ENCODE measurements at places on chromosomes 6 and 20. TPM values are rescaled to one million over a fixed set of nuclear protein-coding genes. Genes with fewer than 3 reads are reported as not detected.

Gene FAM184A
- polyA plus RNA-seq, result 5.9 TPM

Gene SLC24A3
- 5.5 TPM for polyA plus RNA-seq

Gene BPIFB3
- polyA plus RNA-seq, result not detected

Gene VSTM2L
- polyA plus RNA-seq, result 1.8 TPM

Gene BPIFB2
- not detected for polyA plus RNA-seq

Gene GPSM3
- 9.1 TPM for polyA plus RNA-seq

Gene OVOL2
- 0.54 TPM for polyA plus RNA-seq

Gene TNFRSF6B
- 1.1 TPM for polyA plus RNA-seq

Gene MUCL3
- 0.03 TPM for polyA plus RNA-seq

Gene BACH2
- polyA plus RNA-seq, result 9.0 TPM

Gene BTN1A1
- 0.26 TPM for polyA plus RNA-seq

Gene DCDC2
- polyA plus RNA-seq, result 127 TPM

Gene RIPPLY2
- not detected for polyA plus RNA-seq

Gene CHRNA4
- polyA plus RNA-seq, result 24.5 TPM

Gene GSTA3
- polyA plus RNA-seq, result 0.70 TPM

Gene GNAS-AS1
- polyA plus RNA-seq, result 1.8 TPM

Gene HMGCLL1
- 2.8 TPM for polyA plus RNA-seq

Gene ASIP
- polyA plus RNA-seq, result not detected

Gene FAM217A
- polyA plus RNA-seq, result 3.5 TPM

Gene GTSF1L
- not detected for polyA plus RNA-seq

Gene BCL2L1
- 67.2 TPM for polyA plus RNA-seq

Gene OR2H1
- polyA plus RNA-seq, result not detected

Gene HTR1B
- 0.24 TPM for polyA plus RNA-seq

Gene SMOC2
- polyA plus RNA-seq, result 44.6 TPM

Gene PRDM13
- not detected for polyA plus RNA-seq

Gene EFCAB8
- polyA plus RNA-seq, result 0.20 TPM

Gene USP49
- polyA plus RNA-seq, result 12.0 TPM

Gene PLG
- 10.2 TPM for polyA plus RNA-seq

Gene TINAG
- 22.1 TPM for polyA plus RNA-seq

Gene SCGN
- 0.31 TPM for polyA plus RNA-seq

Gene BEND3
- 3.8 TPM for polyA plus RNA-seq

Gene PTCRA
- 0.47 TPM for polyA plus RNA-seq

Gene C20orf204
- 0.37 TPM for polyA plus RNA-seq

Gene CRYBG1
- 33.3 TPM for polyA plus RNA-seq

Gene SIRPB2
- polyA plus RNA-seq, result 0.88 TPM

Gene ID1
- polyA plus RNA-seq, result 255 TPM

Gene EPHA7
- 44.0 TPM for polyA plus RNA-seq

Gene KCNQ2
- polyA plus RNA-seq, result 8.0 TPM

Gene SLC17A9
- 1.1 TPM for polyA plus RNA-seq

Gene CAP2
- 13.4 TPM for polyA plus RNA-seq

Gene HRH3
- 0.07 TPM for polyA plus RNA-seq

Gene SYCP2
- 8.7 TPM for polyA plus RNA-seq

Gene IL17F
- polyA plus RNA-seq, result not detected

Gene HLA-G
- 3.3 TPM for polyA plus RNA-seq

Gene THEMIS
- not detected for polyA plus RNA-seq

Gene ROS1
- polyA plus RNA-seq, result 0.11 TPM

Gene MOG
- not detected for polyA plus RNA-seq

Gene TSBP1
- not detected for polyA plus RNA-seq

Gene C6orf58
- polyA plus RNA-seq, result 1.1 TPM

Gene COL12A1
- polyA plus RNA-seq, result 109 TPM

Gene SLC22A1
- 0.10 TPM for polyA plus RNA-seq

Gene FBXO30
- polyA plus RNA-seq, result 10.9 TPM

Gene ADGRB3
- polyA plus RNA-seq, result 5.7 TPM

Gene ELOVL4
- polyA plus RNA-seq, result 3.2 TPM

Gene DDR1
- 201 TPM for polyA plus RNA-seq

Gene ACTL10
- 0.79 TPM for polyA plus RNA-seq

Gene MYT1
- 0.72 TPM for polyA plus RNA-seq

Gene ANKRD66
- not detected for polyA plus RNA-seq

Gene AGER
- 14.3 TPM for polyA plus RNA-seq
